ENCODE measurements at places on chromosomes 2 and 18.

- DNase-seq, result no peak
These were observed 2.8 kb downstream of the SH3RF3 start for GRCh38 chr2:109131777-109132176.

GRCh38 chr18:7325126-7325430 lies 94.2 kb downstream of the LRRC30 start:
- no peak for DNase-seq

DNA sequence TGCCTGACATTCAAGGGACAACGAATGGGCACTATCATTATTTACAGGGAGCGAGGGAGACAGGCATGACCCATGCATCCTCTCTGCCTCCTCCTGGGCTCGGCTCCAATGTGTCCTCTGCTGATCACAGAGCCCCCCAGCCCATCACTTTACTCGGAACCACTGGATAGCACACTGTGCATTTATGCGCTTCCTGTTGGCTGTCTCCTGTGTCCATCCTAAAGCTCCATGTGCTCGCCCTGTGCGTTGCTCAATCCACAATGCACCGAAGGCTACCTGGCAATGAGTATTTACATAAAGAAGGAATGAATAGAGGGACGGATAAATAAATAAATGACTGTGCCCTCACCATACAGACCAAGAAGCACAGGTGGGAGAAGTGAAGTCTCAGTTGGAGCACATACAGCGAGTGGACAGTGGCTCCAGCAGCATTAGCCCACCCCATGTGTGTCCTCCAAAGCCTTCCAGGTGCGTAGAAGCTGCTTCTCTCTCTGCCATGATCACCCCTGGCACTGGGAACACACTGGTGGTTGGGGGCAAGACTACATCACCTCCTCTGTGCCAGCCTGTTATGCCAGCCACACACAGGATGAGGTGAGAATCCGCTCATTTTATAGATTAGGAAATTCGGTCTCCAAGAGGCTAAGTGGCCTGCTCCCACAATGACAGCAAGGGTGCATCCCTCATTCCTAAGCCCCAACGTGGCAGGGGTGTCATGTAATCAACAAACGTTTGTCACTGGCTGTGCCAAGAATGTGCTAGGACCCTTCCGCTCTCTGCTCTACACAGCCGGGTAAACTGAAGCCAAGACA lies 2.3 kb upstream of the GDF7 start:
- no peak for DNase-seq

DNA sequence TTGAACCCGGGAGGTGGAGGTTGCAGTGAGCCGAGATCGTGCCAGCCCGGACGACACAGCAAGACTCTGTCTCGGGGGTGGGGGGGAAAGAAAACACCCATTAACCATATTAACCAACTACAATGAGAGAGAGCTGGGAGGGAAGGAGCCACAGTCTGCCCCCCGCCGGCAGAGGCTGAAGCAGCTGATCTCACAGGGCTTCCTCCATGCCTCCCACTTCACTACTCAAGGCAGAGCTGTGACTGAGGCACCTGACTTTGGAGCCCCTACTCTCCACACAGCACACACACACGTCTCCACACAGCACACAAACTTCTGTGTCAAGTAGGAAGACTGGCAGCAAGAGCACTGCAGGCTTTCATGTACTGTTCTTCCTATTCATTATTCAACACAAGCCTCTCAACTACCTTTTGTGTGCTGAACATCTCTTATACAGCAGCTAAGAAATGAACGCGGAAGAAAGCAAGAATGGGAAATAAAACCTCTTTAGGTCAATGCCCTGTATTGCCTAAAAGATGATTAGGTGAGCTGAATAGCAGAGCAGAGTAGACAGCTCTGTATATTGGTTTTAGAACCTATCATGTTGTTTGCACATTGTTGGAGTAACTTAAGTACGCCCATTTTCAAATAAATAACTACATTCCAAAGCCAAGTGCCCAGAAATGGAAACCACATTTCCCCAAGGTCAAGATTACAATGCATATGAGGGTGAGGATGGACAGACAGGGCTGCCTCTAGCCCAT lies 26.2 kb downstream of the PDIA6 start:
- DNase-seq, result no peak

DNA sequence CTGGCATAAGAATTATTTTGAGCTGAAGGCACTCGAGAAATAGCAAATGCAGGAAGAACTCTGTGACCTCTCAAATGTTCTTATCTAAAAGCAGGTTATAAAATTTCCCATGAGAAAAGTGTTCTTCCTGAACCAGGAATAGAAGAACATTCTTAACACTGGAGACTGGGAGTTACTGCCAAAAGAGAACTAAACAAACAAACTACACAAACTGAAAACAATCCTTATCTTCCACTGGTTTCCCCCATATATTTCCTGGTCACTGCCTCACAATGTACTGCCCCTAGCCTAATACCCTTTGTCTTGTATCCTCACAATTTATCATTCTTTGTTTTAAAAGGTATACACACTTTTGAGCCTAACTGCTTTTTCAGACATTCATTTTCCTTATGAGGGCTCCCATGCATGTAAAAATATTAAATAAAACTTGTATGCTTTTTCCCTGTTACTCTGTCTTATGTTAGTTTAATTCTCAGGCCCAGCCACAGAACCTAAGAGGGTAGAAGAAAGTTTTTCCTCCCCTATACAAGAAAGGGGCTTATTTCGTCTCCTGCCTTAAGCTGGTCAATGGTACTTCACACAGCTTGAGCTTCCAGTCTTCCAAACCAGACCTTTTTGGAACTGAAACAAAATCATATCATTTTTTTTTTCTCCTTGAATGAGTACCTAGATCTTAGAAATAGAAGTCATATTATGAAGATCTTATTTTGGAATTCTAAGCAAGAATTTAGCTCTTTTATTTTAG lies 110.6 kb downstream of the MSTN start:
- no peak for DNase-seq

- no peak for DNase-seq
These were observed 5.5 kb upstream of the TTL start for GRCh38 chr2:112476434-112476833.

DNA sequence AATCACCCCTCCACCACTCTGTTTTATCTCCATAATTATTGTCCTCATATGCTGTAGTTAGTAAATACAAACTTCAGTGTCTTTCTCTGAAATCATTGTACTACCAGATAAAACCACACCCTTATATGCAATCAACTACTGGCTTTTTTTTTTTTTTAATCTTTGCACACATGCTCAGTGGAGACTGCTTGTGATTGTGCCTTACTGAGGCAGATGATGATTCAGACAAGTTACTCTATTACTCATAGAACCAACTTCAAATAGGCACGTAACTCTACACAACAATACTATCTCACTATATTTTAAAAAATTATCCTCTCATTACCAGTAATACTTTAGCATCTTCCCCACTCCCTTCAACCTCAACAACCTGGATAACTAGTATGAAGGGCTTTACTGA lies 1278.4 kb upstream of the PIK3C3 start:
- no peak for DNase-seq

DNA sequence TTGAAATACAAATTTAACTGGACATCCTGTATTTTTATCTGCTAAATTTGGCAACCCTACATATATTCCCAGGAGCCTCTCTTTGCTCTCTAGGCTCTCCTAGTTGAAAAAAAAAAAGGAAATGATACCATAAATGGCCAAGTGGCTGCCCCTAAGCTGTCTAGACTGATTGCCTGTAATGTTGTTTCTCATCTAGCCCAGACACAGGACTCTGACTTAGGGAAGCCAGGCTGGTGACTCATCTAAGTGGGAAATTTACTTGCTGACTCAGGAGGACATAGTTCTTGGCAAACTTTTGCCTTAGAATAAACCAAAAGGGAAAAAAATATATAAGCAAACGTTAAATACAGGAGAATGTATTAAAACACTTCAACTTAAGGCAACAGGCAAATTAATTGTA lies 14.6 kb upstream of the ITGAV start:
- DNase-seq, result no peak

GRCh38 chr2:74005786-74006185 lies 21.1 kb downstream of the TET3 start:
- no peak for DNase-seq

DNA sequence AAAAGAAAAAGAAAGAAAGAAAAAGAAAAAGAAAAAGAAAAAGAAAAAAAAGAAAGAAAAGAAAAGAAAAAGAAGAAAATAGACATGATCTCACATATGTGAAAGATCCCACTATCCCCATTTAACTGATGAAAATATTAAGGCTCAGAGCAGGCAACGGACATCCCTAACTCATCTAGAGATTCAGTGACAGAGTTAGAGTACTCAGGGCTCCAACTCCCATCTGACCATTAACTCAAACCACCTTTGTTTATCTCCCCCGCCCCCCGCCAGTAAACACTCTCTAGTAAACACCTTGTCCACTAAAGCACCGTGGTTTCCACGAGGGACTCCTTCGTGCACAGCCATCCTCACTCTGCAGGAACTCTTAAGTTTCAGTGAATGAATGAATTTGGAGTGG lies 142.9 kb downstream of the TGIF1 start:
- no peak for DNase-seq

DNA sequence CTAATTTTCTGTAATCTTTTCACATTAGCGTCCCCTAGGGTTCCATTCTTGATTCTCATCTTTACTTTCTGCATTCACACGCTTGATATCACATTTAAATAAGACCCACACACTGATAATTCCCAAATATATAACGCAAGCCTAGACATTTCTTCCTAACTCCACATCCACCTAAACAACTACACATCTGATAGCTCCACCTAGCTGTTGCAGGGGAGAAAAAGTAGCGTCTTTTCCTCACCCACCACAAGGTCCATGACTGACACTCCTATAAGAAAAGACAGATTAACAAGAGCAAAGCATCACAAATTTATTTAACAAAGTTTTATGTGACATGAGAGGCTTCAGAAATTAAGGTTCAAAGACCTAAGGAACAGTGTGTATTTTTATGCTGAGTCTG lies 862.2 kb upstream of the DDX18 start:
- no peak for DNase-seq

- no peak for DNase-seq
These were observed 23.9 kb downstream of the SP5 start for GRCh38 chr2:170739048-170739447.

DNA sequence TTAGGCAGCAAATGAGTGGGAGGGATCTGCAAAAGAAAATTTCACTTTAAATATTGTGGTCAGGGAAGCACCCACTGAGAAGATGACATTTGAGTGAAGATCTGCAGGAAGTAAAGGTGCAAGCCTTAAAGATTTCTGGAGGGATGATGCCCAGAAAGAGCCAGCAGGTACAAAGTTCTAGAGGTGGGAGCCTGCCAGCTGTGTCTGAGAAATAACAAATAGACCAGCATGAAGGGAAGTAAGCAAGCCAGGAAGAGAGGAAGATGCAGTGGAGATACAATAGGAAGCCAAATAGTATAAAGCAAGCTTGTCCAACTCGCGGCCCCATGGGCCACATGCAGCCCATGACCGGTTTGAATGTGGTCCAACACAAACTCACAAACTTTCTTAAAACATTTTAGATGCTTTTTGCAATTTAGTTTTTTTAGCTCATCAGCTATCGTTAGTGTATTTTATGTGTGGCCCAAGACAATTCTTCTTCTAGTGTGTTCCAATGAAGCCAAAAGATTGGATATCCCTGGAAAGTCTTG lies 489.9 kb downstream of the DCC start:
- no peak for DNase-seq

DNA sequence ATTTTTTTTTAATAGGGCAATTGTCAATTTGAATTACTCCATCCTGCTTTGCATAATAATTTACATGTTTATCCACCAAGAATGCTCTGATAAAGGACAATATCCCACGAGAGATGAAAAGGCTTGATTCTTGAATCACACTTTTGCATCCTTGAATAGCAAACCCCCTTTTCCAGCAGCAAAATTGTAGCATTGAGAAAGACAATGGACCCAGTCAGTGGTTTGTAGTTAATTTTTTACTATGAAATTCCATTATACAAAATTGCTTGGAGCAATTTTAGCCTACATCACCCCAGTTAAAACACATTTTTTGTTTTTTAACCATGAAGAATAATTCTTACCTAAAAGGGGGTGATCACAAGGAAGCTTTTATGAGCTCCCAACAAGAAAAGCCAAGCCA lies 255.1 kb downstream of the RND3 start:
- DNase-seq, result no peak

DNA sequence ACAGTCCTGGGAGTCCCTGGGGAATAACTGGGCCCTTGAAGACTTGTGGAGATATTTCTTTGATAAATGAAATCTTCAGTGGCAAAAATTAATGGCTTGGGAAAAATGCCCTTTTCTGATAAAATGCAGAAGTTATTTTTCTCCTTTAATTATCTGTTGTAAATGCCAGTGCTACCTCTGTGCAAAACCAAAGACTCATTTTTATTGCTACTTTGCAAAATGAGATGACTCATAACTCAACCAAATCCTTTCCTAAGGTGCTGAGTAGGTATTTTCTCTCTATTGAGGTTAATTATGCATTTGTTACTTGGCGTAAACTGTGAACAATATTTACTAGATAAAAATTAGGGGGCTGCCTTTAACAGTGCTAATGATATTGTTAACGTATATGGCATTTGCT lies 163.9 kb downstream of the DOK6 start:
- no peak for DNase-seq

GRCh38 chr2:10257500-10258147 lies 45.1 kb upstream of the HPCAL1 start:
- DNase-seq, result no peak

DNA sequence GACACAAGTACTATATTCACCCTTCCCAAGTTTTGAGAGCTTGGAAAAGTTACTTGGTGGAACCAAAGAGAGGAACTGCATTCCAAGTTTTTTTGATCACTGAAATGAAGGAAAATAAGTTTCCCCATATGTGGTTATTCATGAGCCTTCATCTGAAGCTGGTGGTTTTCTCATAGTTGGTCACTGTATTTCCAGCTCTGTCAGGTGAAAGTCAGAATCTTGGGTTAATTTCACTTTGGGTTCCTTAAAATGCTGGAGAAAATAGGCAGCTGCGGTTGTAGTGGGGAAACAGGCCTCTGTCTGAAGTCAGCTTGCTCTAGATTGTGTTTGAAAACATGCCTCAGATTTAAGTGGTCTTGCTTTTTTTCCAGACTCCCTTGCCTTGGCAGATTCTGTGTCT lies 200.5 kb downstream of the HRH4 start:
- no peak for DNase-seq

DNA sequence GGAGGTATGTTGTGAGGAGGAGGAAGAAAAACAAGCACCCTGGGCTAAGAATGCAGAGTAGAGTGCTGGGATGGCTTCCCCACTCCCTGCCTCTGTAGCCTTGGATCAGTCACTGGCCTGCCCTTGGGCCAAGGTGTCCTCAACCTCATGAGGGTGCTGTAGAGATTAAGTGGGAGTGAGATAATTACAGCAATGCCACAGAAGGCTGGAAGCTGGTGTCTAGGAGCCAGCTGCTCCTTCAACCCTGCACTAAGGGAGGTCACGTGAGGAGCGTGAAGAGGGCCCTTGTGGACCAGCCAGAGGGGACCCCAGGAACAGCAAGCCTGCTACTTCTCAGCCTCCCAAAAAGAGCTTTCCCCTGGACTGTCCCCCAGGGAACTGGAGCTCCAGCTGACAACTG lies 95.2 kb downstream of the TTC32 start:
- DNase-seq, result no peak

Measured in activated CD4-positive, alpha-beta T cell treated with anti-CD3 and anti-CD28 coated beads, Interleukin-2, amount 50 U/mL, for 4 hours (primary cell).